ENCODE measurements at places on chromosomes 2 and 18. TPM values are rescaled to one million over a fixed set of nuclear protein-coding genes. Genes with fewer than 3 reads are reported as not detected.

- DNase-seq = no peak
- no peaks in the 10 kb centered on the region for H3K36me3 ChIP-seq
- no peak overlapping the region for H3K4me3 ChIP-seq
- peaks cover 7% of the 10 kb centered on the region for H3K27me3 ChIP-seq
- no peak overlapping the region for H3K27ac ChIP-seq
These were observed 57.4 kb downstream of the C18orf54 start for GRCh38 chr18:54415086-54415485.

DNA sequence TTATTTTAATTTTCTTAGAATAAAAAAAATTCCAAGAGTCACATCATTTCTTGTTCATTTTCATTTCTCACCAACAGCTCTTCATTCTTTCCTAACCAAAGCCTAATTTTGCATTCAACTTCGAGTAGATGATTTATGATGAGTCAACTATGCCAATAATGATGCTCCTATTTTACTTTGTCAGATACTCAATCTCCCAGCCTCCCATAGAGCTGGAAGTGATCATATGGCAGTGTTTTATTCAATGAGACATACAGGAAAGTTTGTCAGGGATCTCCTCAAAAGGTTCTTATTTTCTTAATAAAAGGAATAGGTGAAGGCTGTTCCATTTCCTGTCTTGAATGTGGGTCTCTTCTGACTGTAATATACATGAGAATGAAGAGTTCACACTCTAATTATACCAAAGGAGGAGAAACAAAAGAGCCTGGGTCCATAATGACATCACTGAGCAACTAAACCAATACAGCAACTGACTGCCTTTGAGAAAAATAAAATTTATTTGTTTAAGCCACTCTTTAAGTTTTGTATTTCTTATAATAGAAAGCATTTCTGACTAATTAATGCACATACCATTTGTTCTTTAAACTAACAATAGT, 231.2 kb upstream of the CYP26B1 start:
- peaks cover 18% of the 10 kb centered on the region for H3K36me3 ChIP-seq
- H3K27ac ChIP-seq = no peak overlapping the region
- no peaks in the 10 kb centered on the region for H3K27me3 ChIP-seq
- H3K4me3 ChIP-seq = no peak overlapping the region

DNA sequence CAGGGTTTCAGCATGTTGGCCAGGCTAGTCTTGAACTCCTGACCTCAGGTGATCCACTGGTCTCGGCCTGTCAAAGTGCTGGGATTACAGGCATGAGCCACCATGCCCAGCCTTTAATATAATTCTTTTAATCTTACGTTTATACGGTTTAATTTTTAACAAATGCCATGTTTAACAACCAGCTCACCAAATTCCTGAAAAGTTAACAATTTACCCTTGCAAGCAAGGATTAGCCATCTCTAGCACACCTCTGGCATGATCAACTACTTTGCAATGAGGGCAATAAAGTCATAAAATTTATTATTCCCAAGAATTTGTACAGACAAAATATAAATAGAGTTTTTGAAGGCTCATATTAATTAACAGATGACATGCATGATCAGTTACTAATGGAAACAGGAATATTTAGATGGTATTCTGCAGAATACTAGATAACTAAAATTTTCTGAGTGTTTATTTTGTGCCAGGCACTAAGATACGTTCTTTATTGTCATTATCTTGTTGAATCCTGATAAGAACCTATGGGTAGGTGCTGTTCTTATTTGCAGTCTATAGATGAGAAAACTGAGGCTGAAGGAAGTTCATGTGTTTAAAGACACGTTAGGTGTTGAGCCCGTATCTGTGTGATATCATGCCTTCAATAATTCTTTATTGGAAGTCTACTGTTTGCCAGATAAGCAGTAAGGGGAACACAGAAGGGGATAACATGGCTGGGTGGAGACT, 190.1 kb downstream of the CDCA7 start:
- DNase-seq = no peak
- H3K36me3 ChIP-seq = no peaks in the 10 kb centered on the region
- H3K27ac ChIP-seq = no peak overlapping the region
- H3K27me3 ChIP-seq = peaks cover 21% of the 10 kb centered on the region
- no peaks in the 10 kb centered on the region for H3K4me1 ChIP-seq
- H3K4me3 ChIP-seq = no peak overlapping the region

GRCh38 chr2:114699423-114699944, 257.0 kb downstream of the DPP10 start:
- no peak overlapping the region for H3K27ac ChIP-seq
- H3K36me3 ChIP-seq = no peaks in the 10 kb centered on the region
- H3K4me1 ChIP-seq = no peaks in the 10 kb centered on the region

- no peak overlapping the region for H3K4me3 ChIP-seq
- no peak for DNase-seq
- H3K4me1 ChIP-seq = no peaks in the 10 kb centered on the region
- no peaks in the 10 kb centered on the region for H3K27me3 ChIP-seq
- H3K36me3 ChIP-seq = no peaks in the 10 kb centered on the region
These were observed 87.1 kb downstream of the SS18 start for GRCh38 chr18:26003356-26003755.

The CDH19 gene
- not detected for total RNA-seq

GRCh38 chr18:76353500-76353899, 141.5 kb downstream of the ZNF516 start:
- peaks cover 2% of the 10 kb centered on the region for H3K27me3 ChIP-seq
- peaks cover 8% of the 10 kb centered on the region for H3K4me1 ChIP-seq
- no peak overlapping the region for H3K4me3 ChIP-seq
- no peak overlapping the region for H3K27ac ChIP-seq

- no peaks in the 10 kb centered on the region for H3K27me3 ChIP-seq
- no peak overlapping the region for H3K27ac ChIP-seq
- H3K36me3 ChIP-seq = no peaks in the 10 kb centered on the region
- no peaks in the 10 kb centered on the region for H3K4me1 ChIP-seq
- no peak overlapping the region for H3K4me3 ChIP-seq
These were observed 1281.0 kb upstream of the NXPH2 start for GRCh38 chr2:140061240-140061639.

The TRIM43 gene
- not detected for total RNA-seq

The MEP1B gene
- not detected for total RNA-seq

DNA sequence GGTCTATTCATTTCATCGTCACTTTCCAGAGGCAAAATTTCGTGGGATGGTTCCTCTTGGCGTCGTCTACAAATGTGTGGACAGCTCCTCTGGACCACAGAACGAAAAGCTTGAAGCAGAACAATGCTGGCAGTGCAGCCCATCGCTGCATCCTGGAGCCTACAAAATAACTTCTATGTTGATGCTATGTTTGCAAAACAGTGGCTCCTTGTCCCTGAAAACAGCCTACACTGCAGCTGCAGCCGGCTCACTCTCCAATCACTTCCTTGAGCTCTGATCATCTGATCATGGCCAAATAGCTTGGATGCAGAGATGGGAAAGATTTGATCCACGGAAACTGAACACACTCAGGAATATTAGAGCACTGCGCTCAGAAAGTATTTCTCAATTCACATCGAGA, 60.0 kb downstream of the DOCK10 start:
- H3K36me3 ChIP-seq = peaks cover 21% of the 10 kb centered on the region
- H3K4me3 ChIP-seq = no peak overlapping the region
- H3K4me1 ChIP-seq = peaks cover 75% of the 10 kb centered on the region
- H3K27ac ChIP-seq = peak overlapping the region; percentile 25
- no peak for DNase-seq

DNA sequence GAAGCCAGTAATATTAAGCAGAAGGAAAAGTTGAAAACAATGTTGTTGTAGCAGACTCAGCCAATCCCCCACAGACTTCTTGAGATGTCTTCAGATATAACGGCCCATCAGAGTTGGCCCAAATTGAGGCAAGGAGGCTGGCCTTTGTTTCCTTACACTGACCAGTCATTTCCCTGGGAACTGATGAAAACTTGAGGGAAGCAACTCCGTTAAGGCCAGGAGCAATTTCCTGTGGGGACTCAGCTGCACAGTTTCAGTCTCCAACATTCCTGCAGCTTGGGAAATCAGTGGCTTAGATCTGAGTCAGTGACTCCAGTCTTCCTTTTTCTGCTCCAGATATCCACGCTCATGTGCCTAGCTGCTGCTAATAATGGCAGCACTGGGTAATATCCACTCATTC, 75.7 kb downstream of the FTCDNL1 start:
- H3K4me3 ChIP-seq = no peak overlapping the region
- H3K36me3 ChIP-seq = no peaks in the 10 kb centered on the region
- no peaks in the 10 kb centered on the region for H3K4me1 ChIP-seq
- no peaks in the 10 kb centered on the region for H3K27me3 ChIP-seq
- DNase-seq = no peak

DNA sequence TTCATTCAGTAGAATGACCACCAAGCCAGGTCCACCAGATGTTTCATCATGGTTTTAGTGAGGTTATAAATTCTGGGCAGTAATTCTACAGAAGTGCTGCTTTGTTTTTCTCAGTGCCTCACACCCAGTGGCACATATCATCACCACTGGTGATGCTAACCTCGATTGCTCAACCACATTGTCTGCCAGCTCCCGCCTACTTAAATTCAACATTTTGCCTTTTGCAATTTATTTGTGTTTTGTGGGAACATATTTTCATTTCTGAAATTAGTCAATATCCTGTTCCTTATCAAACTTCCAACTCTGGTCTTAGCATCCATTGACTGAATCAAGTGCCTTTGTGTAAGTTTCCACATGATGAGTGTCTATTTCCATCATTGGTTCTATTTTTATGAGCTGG, 62.3 kb upstream of the TMEM178A start:
- no peak for DNase-seq
- no peaks in the 10 kb centered on the region for H3K4me1 ChIP-seq
- no peaks in the 10 kb centered on the region for H3K36me3 ChIP-seq
- no peak overlapping the region for H3K27ac ChIP-seq
- no peak overlapping the region for H3K4me3 ChIP-seq

The CCT4 gene
- total RNA-seq = 255 TPM
